ENCODE measurements at places on chromosomes 1 and 21.

GRCh38 chr1:226054519-226055327 lies 7.8 kb upstream of the H3-3A start:
- no peak for DNase-seq

DNA sequence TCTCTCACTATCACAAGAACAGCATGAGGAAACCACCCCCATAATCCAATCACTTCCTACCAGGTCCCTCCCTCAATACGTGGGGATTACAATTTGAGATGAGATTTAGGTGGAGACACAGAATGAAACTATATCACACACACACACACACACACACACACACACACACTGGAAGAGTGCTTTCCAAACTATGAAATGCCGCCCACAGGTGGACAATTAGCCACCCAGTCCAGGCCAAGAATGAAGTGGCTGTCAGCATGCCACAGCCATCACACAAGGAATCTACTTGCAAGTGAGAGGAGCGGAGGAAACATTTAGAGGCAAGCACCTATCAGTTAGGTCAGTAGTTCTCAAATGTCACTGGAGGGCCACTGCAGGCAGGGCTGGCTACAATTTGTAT lies 105.4 kb upstream of the HOOK1 start:
- DNase-seq: no peak

- no peak for DNase-seq
Observed at GRCh38 chr1:172630056-172630818, 28.7 kb upstream of the FASLG start.

DNA sequence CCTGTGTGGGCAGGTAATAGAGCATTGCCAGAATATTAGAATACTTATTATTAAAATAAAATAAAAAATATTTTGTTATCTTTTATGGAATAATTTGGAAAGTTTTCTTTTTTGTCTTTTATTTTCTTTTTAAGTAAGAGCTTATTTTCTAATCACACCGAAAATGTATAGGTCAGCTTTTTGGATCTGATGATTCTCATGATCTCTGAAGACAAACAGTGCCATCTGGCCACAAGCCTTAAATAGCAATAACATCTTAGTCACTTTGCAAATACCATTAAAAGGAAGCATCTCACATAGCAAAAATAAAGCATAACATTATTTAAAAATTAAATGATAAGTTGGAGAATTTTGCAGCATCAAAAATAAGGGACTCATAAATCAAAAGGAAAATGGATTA lies 213.8 kb downstream of the PLA2G4A start:
- DNase-seq: no peak

GRCh38 chr1:214282630-214283242 lies 1.8 kb downstream of the SMYD2 start:
- DNase-seq: no peak

DNA sequence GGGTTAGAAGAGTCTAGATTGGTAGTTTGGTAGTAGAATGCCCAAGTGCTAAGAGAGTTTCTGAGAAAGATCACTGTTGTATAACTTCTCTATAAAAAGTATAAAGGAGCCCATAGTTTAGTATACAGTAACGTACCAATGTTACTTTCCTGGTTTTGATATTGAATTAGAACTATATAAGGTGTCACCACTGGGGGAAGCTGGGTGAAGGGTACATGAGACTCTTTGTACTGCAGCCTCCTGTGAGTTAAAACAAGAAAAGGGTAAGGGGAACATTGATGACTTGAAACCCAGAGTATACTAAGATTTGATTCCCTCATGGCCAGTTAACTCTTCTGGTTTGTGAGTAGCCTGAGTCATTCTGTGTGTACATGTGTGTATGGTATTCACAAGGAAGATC lies 129.8 kb downstream of the RPS6KC1 start:
- DNase-seq: no peak

DNA sequence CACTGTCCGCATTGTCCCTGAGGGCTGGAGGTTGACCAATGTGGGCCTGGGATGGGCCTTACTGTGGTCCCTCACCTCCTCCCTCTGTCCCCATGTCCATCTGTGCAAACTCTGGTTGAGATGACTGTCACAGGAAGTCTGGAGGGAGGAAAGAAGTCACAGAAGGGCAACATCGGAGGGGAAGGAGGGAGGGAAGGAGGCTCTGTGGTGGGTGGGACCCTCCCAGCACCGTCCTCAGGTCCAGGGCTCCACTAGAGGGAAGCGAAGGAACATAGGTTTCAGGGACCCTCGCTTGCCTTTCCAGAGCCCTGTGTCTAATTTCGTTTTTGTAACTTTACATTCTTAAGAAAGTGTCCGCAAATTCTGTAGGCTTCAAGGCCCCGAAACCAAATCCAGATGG lies 111.3 kb upstream of the SLC44A3 start:
- no peak for DNase-seq

- peak; percentile 36 for DNase-seq
Observed at GRCh38 chr1:7705048-7705907, 65.8 kb upstream of the VAMP3 start.

GRCh38 chr1:91846007-91846638 lies 39.8 kb downstream of the TGFBR3 start:
- peak; percentile 24 for DNase-seq

DNA sequence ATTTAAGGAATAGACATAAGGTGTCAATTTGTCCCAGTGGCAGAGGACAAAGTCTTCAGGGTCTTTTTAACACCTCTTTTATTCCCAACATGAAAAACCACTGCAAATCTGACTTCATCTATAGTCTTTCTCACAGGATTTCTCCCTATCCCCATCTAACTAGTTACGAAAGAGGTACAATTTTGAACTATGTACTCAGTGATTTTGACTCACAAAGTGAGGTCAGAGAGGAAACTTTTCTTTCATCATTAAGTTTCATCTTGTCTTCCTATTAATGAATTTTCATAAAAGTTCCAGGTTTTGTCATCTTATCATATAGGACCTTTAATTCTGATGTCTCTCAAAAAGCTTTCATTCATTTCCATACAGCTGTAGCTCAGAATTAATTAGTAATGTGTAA lies 63.3 kb downstream of the ASH1L start:
- no peak for DNase-seq

DNA sequence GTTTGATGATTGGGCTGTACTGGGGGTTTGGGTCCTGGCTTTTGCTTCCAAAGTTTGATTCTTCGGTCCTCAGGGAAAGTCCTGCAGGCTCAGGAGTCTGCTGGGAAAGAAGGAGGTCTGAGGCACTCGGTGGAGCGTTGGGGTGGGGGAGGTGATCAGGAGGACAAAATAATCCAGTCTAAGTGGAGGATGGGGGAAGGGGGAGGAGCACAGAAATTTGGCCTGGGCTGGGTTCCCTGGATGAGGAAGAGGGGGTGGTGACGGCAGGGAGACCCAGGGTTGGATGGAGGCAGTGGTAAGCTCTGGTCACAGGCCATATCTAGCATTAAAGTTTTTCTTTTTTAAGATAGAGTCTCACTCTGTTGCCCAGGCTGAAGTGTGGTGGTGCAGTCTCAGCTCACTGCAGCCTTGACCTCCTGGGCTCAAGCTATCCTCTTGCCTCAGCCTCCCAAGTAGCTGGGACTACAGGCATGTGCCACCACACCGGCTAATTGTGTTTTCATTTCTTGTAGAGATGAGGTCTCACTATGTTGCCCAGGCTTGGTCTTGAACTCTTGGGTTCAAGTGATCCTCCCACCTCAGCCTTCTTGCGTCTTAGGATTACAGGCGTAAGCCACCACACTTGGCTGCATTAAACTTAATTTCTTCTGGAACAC lies 6.8 kb downstream of the SH2D2A start:
- DNase-seq: no peak

DNA sequence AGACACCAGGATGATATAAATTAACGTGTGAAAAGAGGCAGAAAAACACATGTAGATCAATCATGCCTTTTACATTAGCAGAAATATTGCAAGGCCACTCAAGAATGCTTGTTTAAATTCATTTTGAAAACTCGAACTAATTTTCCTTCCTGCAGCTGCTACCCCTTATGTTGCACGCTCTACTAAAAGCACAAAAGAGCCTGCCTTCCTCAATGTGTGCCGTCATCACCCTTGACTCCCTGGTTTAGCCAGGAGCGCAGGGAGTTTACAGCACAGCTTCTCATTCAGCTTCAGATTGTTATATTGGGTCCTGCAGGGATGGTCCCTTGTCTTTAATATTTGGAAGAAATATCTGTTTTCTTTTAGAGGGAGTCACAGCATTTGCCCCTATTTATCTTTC lies 10.1 kb upstream of the ST6GALNAC5 start:
- DNase-seq: no peak

DNA sequence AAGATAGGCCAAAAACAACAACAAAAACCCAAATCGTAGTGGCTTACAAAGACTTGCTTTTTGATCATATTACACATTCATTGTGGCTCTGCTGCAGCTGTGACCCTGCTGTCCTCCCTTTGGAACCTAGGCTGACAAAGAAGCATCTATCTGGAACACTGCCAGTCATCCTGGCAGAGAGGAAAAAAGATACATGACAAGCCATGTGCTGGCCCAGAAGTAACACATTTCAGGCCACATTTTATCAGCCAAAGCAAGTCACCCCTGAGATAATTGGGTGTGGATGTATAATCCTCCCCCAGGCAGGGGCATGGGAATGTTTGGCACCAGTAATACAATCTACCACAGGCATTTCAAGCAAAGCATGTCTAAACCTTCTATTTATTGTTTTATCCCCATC lies 37.2 kb upstream of the AGO1 start:
- DNase-seq: peak; percentile 35

DNA sequence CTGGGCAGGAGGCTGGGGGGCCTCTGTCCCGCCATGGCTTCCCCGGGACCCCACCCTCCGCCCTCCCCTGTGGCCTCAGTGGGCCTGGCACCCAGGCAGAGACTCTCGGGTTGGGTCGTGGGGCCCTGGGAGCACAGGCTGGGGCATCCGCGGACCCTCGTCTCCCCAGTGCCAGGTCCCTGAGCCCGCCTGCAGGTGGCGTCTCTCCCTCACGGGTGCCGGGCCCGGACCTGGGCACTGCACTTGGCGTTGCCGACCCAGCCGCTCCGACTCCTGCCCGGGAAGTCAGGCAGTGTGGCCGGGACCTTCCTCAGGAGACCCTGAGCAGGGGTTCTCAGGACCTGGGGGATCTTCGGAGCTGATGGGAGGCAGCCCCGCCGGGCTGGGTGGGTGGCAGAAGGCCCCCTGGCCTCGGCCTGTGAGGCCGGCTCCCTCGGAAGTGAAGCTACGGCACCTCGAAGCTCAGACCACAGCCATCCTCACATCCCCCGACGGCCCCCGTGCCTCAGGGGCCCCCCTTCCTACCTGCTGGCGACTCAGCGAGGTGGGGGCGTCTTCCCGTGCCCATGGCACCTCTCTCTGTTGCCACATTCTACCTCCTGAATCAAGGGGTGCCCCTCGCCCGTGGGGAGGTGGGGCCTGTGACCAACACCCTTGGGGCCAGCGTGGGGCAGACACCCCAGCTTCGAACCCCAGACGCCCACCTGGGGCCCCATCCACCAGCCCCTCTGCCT lies 6.4 kb upstream of the C1orf159 start:
- DNase-seq: peak; percentile 75

DNA sequence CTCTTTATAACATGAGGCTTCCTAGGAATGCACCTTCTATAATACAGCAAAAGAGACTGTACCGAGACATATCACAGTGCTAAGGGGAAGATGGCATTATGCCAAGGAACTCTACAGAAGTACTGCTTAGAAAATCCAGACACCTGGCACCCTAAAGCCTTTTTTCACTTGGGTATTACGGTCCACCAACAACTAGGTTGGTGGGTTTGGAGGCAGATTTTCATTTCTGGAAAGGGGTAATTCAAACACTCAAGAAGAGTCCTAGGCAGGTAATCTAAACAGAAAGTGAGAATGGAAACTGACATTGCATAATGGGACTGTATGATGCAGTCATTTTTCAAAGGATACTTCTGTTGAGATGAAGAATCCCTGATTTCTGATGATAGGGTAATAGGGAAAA lies 19.6 kb downstream of the SCMH1 start:
- no peak for DNase-seq

- no peak for DNase-seq
Observed at GRCh38 chr1:8457760-8458381, 140.0 kb downstream of the SLC45A1 start.

DNA sequence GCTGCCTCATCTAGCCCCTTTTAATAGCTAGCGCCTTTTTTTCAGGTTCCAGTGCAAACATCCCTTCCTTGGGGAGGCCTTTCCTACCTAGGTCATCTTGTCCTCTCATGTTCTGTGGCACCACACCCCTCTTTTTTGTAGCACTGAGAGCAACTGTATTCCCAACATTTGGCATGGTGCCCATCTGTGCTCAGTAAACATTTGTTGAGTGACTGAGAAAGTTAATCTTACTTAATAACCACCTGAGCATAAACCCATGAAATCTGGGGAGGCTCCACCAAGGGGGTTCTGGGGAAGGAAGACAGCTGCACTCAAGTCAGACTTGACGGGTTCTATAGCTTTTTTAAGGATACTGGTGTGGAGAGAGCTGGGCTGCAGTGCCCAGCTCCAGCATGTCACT lies 90.0 kb downstream of the NOS1AP start:
- DNase-seq: no peak

DNA sequence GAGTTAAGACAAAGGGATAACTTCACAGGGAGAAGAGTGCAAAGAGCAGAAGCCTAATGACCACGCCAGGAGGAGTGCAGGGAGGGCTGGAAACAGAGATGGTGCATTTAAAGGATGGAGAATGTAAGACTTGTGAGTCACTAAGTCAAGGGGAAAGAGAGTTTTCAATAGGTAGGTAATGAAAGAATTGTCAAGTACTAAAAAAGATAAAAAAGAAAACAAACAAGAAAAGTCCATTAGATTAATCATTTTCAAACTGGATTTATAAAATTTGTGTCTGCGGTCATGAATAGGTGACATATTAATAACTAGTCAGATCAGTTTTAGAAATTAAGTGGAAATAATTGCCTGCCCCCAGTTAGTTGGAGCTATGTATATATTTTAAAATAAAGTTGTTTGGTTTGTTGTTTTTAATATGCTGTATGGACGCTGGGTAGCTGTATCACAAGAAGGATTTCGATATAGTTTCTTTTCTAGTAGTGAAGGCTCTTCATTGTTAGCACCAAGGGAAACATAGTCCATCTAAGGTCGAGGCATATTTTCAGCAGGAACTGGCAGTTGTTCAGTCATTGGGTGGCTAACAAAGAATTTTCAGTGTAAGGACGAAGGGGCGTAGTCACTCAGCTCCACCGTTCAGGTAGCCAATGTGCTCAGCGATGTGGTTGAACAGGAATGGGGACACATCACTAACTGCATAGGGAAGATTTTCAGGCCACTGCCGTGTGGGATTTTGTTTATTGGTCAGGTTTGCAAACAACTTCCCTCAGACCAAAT lies 203.0 kb downstream of the TGFB2 start:
- DNase-seq: no peak

- DNase-seq: no peak
Observed at GRCh38 chr1:88079036-88079435, 605.0 kb upstream of the PKN2 start.

GRCh38 chr1:10943991-10944730 lies 68.3 kb upstream of the TARDBP start:
- peak; percentile 14 for DNase-seq

DNA sequence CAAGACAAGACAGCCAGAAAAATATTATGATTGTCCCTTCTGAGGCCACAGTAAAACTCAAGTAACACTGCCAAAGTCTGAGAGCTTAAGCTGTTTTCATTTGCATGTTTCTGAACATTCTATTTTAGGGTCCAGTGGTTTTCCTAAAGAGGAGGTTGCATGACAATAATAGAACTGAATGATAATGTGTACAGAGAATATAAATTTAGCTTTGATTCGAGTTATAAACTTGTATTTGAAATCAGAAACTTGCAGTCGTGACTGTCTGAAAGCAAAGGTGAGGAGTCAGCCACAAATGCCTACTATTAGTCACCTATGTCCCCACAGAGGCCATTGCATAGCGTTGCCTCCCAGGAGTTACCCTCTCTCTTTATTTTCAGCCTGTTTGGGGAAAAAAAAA lies 363.1 kb upstream of the ADGRL2 start:
- no peak for DNase-seq
